ENCODE measurements at places on chromosomes 5 and 9.

- no peak for DNase-seq
Measured at GRCh38 chr9:107685376-107685775, 195.8 kb upstream of the KLF4 start.

- DNase-seq, result no peak
Measured at GRCh38 chr5:113212244-113212920, 222.4 kb downstream of the TSSK1B start.

DNA sequence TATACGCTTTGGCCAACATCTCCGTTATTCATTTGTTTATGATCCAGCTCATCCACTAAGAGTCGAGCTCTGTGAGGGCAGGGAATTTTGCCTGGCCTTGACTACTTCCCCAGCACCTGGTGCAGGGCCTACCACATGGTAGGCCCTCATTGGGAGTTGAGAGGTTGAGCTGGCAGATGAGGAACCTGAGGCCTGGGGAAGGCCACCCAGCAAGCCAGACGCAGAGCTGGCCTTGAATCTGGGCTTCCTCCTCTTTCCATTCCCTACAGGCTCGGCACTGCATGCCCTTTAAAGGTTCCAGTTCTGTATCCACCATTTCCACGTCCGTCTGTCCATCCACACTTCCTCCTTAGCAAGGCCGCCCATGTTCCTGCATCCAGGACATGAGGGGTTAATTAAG, 24.2 kb downstream of the KCNMB1 start:
- no peak for DNase-seq

- DNase-seq, result no peak
Measured at GRCh38 chr9:95058795-95059386, 258.6 kb downstream of the FANCC start.
